ENCODE measurements at places on chromosomes 11 and 22. TPM values are rescaled to one million over a fixed set of nuclear protein-coding genes. Genes with fewer than 3 reads are reported as not detected.

RPS25 gene
- 1,801 TPM for total RNA-seq

DNA sequence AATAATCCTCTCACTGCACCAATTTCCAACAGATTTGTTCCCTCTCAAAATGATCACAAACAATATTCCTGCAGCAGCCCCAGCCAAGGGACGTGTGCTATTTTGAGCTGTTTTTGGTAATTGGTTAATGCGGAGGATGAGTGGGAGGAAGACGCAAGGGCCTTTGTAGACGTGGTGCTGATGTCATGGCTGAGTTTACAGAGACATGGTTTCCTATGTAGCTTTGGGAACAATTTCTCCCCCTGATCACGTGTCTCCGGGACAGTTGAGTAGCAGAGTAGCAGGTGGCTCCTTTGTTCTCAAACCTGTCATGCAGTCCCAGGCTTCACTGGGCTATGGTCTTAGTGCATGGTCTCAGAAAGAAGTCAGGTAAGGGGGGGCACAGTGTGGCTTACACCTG, 183.2 kb upstream of the NECTIN1 start:
- no peaks in the 10 kb centered on the region for H3K4me1 ChIP-seq
- no peaks in the 10 kb centered on the region for H3K27me3 ChIP-seq
- no peaks in the 10 kb centered on the region for H3K36me3 ChIP-seq

GRCh38 chr11:68010090-68011041, at the start of gene ALDH3B1:
Gene ALDH3B1 (plus strand): TSS chr11:68010327. CDS start chr11:68015298, 4,971 bp downstream.
- no peaks in the 10 kb centered on the region for H3K36me3 ChIP-seq
- no peak within 1 kb of the TSS for H3K4me3 ChIP-seq
- no peaks in the 10 kb centered on the region for H3K27me3 ChIP-seq

- H3K27ac ChIP-seq, result no peak overlapping the region
- no peaks in the 10 kb centered on the region for H3K4me1 ChIP-seq
- DNase-seq, result no peak
- no peaks in the 10 kb centered on the region for H3K27me3 ChIP-seq
- H3K36me3 ChIP-seq, result no peaks in the 10 kb centered on the region
Measured at GRCh38 chr11:35967042-35967441, 23.2 kb downstream of the LDLRAD3 start.

DNA sequence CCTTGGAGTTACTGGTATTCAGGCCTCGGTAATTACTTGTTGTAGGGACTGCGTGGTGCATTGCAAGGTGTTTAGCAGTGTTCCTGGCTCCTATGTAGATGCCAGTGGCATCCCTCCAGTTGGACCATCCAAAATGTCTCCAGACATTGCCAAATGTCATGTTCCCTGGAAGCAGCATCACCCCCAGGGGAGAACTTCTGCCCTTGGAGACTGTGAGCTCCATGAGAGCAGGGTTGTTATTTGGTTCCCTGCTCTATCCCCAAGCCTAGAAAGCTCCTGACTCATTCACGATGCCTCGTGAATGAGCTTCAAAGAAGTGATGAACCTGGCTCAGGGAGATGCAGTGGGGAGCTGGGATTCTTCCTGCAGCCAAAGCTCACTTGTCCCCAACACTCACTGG, 4.8 kb upstream of the CD248 start:
- no peak for DNase-seq
- H3K36me3 ChIP-seq, result no peaks in the 10 kb centered on the region
- no peaks in the 10 kb centered on the region for H3K27me3 ChIP-seq
- no peak overlapping the region for H3K4me3 ChIP-seq
- H3K27ac ChIP-seq, result no peak overlapping the region

ATXN10 gene
- total RNA-seq, result 61.7 TPM

DNA sequence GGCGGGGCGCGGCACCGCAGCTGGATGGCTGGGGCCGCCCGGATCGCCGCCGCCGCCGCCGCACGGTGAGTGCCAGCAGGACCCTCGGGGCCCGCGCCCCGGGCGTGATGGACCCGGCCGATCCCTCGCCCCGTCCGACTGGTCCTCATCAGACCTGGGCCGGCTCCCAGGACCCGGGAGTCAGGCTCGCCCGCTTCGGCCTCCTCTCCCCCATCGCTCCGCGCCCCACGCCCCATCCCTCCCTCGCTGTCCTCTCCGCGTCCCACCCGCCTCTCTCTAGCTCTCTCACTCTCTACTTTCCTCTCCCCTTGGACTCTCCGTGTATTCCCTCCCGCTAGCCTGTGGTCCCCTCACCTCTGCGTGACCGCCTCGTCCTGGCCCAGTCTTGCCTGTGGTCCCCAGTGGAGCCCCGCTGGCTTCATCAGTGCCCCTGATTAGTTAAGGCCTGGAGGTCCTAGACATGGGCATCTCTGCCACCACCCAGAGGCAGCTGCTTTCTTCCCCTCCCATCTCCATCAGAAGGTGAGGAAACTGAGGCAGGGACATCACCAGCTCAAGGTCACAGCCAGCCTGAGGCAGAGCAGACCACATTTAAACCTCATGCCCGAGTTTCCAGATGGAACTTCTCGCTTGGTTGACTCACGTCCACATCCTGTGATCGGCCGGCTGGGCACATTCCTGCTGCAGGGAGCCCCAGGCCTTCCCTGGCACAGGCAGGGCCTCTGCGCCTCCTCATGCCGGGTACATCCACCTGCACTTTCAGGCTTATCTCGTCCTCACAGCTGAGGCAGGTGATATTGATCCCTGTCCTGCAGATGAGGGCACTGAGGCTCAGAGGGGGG, 429 bp downstream of the SLC39A13 start:
- peaks cover 5% of the 10 kb centered on the region for H3K36me3 ChIP-seq
- H3K27me3 ChIP-seq, result no peaks in the 10 kb centered on the region
- DNase-seq, result peak; percentile 18
- peak overlapping the region; percentile 86 for H3K27ac ChIP-seq
- peak overlapping the region; percentile 71 for H3K4me3 ChIP-seq

ENTHD1 gene
- not detected for total RNA-seq

MLC1 gene
- total RNA-seq, result 1.1 TPM

APOA4 gene
- total RNA-seq, result not detected

GRCh38 chr11:742571-743201, 4.6 kb upstream of the TALDO1 start:
- H3K27ac ChIP-seq, result no peak overlapping the region
- peaks cover 14% of the 10 kb centered on the region for H3K4me1 ChIP-seq
- no peak for DNase-seq
- no peak overlapping the region for H3K4me3 ChIP-seq

TYR gene
- total RNA-seq, result not detected

DNA sequence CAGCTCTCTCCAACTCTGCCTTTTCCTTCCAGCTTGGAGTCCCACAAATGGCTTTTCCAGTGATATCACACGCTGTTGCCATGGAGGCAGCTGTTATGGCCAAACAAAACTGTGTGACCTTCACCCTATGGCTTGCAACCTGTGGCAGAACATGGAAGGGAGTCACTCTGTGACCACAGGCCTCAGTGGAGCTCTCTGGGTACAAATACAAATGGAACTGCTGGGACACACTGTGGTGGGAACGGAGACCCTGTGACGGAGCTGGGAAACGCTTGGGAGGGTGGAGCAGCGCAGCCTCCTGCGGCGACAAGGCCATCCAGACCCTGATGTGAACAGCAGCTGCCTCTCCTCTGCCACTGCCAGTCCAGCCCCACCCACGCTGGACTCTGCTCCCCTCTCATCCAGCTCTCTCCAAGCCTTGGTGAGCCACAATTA, 162.5 kb downstream of the ETS1 start:
- peaks cover 26% of the 10 kb centered on the region for H3K4me1 ChIP-seq
- H3K4me3 ChIP-seq, result no peak overlapping the region
- H3K27me3 ChIP-seq, result no peaks in the 10 kb centered on the region
- no peak for DNase-seq
- H3K27ac ChIP-seq, result no peak overlapping the region

PHOX2A gene
- not detected for total RNA-seq

DNA sequence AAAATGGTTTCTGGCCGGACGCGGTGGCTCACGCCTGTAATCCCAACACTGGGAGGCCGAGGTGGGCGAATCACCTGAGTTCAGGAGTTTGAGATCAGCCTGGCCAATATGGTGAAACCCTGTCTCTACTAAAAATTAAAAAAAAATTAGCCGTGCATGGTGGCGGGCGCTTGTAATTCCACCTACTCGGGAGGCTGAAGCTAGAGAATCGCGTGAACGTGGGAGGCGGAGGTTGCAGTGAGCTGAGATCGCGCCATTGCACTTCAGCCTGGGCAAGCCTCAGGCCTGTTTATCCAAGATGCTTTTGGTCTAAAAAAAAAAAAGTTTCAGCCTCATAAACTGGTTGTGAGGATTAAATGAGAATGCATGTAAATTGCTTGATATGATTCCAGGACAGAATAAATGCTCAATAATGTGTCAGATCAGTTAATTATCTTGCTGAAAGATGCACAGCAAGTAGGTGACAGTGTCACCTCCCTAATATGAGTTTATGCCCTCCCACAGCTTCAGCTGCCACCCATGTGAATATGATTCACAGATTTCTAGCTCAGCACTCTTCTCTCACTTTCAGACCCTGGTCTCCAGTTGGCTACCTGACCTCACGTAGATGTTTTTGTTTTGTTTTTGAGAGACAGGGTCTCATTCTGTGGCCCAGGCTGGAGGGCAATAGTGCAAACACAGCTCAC, 1.1 kb upstream of the ALG8 start:
- H3K4me1 ChIP-seq, result peaks cover 17% of the 10 kb centered on the region
- no peaks in the 10 kb centered on the region for H3K36me3 ChIP-seq
- no peak for DNase-seq
- H3K27me3 ChIP-seq, result no peaks in the 10 kb centered on the region

GRCh38 chr22:19918332-19919106, 23.1 kb upstream of the COMT start:
- no peak overlapping the region for H3K27ac ChIP-seq
- H3K4me1 ChIP-seq, result no peaks in the 10 kb centered on the region
- peaks cover 42% of the 10 kb centered on the region for H3K36me3 ChIP-seq
- H3K27me3 ChIP-seq, result no peaks in the 10 kb centered on the region
- no peak for DNase-seq

IGF2 gene
- total RNA-seq, result 0.07 TPM

GRCh38 chr11:3111919-3112690, 53.0 kb downstream of the OSBPL5 start:
- DNase-seq, result no peak
- no peaks in the 10 kb centered on the region for H3K36me3 ChIP-seq
- H3K27me3 ChIP-seq, result no peaks in the 10 kb centered on the region
- H3K4me1 ChIP-seq, result no peaks in the 10 kb centered on the region
- no peak overlapping the region for H3K4me3 ChIP-seq
- no peak overlapping the region for H3K27ac ChIP-seq

GRCh38 chr11:2272946-2273280, 2.5 kb upstream of the ASCL2 start:
- H3K4me1 ChIP-seq, result peaks cover 31% of the 10 kb centered on the region
- H3K36me3 ChIP-seq, result no peaks in the 10 kb centered on the region
- DNase-seq, result no peak

BBOX1 gene
- not detected for total RNA-seq

TPBGL gene
- 0.12 TPM for total RNA-seq

DNA sequence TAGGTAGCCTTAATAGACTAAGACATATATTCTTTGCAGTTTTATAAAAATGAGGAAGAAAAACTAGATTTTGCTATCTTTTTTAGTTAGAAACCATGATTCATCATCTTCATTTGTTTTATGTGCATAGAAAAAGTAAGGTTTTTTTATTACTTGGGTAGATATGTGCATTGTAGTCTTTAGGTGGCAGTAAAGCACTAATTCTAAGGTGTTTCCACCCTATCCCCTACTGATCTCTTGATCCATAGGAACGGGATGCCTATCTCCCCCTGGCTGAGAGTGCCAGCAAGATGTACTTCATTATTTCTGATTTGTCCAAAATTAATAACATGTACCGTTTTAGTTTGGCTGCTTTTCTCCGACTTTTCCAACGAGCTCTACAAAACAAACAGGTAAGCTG, 148.1 kb downstream of the DYNC2H1 start:
- DNase-seq, result no peak
- H3K4me1 ChIP-seq, result no peaks in the 10 kb centered on the region
- no peak overlapping the region for H3K4me3 ChIP-seq
- H3K36me3 ChIP-seq, result no peaks in the 10 kb centered on the region
- no peak overlapping the region for H3K27ac ChIP-seq

GRCh38 chr11:87391496-87391895, 353.8 kb downstream of the TMEM135 start:
- no peak overlapping the region for H3K27ac ChIP-seq
- DNase-seq, result no peak
- no peak overlapping the region for H3K4me3 ChIP-seq
- no peaks in the 10 kb centered on the region for H3K27me3 ChIP-seq

BUD13 gene
- total RNA-seq, result 12.9 TPM

KIF18A gene
- 10.6 TPM for total RNA-seq

ZC3H12C gene
- 3.0 TPM for total RNA-seq

- no peaks in the 10 kb centered on the region for H3K36me3 ChIP-seq
- no peaks in the 10 kb centered on the region for H3K27me3 ChIP-seq
- no peak overlapping the region for H3K27ac ChIP-seq
- DNase-seq, result no peak
- no peak overlapping the region for H3K4me3 ChIP-seq
Measured at GRCh38 chr11:23233075-23233474, 372.8 kb upstream of the CCDC179 start.

DNA sequence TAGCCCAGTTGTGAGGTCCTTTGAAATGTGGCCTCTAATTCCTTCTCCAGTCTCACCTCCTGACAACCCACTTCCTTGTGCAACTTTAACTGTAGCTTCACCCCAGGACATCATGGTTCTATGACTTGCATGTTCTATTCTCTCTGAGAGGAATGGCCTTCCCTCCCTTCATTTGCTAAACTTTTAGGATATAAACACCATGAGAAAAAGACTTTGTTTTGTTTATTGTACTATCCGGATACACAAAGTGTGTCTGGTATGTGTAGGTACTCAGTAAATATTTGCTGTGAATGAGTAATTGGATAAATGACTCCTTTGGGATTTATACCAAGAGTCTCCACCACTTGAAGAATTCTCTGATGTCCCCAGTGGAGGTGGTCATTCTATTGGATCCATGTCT, 547.6 kb downstream of the INSC start:
- H3K36me3 ChIP-seq, result no peaks in the 10 kb centered on the region
- H3K27me3 ChIP-seq, result no peaks in the 10 kb centered on the region
- H3K4me1 ChIP-seq, result no peaks in the 10 kb centered on the region
- no peak overlapping the region for H3K4me3 ChIP-seq
- no peak for DNase-seq

DNA sequence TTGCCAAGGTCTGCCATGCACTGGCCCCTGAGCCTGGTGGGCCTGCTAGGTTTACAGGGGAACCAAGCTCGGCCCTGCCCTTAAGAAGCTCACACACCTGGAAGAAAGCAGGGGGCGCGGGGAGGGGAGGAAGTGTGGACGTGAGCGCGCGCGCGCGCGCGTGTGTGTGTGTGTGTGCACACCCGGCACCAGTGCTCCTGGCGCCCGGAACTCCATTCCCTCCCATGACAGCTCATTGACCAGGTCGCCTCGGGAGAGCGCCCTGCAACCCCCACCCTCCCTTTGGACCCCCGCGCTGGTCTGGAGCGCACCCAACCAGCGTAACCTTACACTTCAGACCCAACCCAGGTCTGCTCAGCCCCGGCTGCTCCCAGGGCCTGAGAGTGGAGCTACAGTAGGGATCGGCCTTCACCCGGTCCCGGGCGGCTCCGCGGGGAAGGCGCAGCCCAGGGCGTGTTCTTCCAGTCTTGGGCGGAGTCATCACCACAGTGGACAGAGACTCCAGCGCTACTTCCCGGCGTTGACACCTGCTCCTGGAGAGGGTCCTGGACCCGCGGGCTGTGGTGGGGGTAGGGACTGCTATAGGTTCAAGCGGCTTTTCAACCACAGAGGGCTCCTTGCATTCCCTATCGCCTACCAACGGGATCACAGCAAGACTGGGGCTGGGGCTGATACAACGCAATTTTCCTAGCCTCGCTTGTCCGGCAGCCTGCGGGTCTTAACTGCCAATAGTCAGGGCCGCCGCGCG, 1.5 kb downstream of the GALNT18 start:
- no peak for DNase-seq
- no peak overlapping the region for H3K4me3 ChIP-seq
- no peak overlapping the region for H3K27ac ChIP-seq
- H3K36me3 ChIP-seq, result no peaks in the 10 kb centered on the region
- H3K27me3 ChIP-seq, result peaks cover 31% of the 10 kb centered on the region

Measured in CD4-positive, CD25-positive, alpha-beta regulatory T cell (primary cell).